ENCODE measurements at places on chromosomes 2 and 18. TPM values are rescaled to one million over a fixed set of nuclear protein-coding genes. Genes with fewer than 3 reads are reported as not detected.
A peak's percentile ranks its signal among the peaks of the same experiment; 100 is the strongest.

DNA sequence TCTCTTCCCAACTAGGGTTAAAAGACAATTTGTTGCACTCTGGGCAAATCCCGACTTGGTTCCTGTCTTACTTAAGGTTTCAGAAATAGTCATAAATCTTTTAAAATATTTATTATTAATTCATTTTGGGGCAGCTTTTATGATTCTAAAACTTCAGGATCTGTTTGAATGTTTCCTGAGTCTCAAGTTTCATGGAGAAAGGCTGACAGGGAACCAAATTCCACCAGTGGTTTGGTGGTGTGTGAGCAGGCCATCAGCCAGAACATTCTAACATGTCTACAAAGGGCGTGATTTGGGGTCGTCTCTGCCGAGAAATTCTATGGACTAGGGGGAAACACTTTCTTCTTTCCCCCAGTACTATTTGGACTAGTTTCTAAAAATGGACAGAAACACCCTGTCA is 366.4 kb downstream of the ZNF521 start:
- no peak for DNase-seq

The IL1RL1 gene
- 2.1 TPM for polyA plus RNA-seq

The LYG2 gene
- not detected for polyA plus RNA-seq

DNA sequence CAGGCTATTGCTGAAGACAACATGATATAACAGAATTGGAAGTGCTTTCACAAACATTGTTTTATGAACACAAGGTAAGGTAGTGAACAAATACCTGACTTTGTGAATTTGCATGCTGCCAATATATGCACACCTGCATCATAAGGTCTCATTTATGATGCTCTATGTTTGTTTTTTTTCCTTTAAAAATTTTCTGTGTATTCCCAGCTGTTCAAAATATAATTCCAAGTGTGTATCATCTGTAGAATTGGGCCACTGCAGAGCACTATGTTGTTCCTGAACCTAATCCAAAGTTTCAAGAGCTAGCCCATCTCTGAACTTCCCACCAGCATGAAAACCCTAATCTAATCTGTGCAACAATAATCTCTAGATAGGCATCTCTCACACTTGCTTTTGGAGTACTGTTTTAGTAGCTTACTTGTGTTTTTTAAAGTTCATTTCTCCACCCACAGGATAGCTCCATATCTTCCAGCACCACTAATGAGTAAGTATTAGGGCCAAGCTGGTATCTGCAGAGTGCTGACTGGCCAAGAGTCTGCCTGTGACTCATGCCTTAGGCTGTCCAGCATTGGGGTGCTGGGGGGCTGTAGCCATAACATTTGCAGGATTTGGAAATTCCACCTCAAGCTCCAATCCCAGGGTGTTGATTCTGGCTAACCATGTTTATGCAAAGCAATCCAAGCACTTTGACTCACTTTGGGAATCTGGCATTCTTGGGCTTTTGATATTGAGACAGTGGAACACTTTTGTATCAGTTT is 208.2 kb upstream of the REV1 start:
- peak; percentile 58 for DNase-seq

The CXCR4 gene
- 33.0 TPM for polyA plus RNA-seq

DNA sequence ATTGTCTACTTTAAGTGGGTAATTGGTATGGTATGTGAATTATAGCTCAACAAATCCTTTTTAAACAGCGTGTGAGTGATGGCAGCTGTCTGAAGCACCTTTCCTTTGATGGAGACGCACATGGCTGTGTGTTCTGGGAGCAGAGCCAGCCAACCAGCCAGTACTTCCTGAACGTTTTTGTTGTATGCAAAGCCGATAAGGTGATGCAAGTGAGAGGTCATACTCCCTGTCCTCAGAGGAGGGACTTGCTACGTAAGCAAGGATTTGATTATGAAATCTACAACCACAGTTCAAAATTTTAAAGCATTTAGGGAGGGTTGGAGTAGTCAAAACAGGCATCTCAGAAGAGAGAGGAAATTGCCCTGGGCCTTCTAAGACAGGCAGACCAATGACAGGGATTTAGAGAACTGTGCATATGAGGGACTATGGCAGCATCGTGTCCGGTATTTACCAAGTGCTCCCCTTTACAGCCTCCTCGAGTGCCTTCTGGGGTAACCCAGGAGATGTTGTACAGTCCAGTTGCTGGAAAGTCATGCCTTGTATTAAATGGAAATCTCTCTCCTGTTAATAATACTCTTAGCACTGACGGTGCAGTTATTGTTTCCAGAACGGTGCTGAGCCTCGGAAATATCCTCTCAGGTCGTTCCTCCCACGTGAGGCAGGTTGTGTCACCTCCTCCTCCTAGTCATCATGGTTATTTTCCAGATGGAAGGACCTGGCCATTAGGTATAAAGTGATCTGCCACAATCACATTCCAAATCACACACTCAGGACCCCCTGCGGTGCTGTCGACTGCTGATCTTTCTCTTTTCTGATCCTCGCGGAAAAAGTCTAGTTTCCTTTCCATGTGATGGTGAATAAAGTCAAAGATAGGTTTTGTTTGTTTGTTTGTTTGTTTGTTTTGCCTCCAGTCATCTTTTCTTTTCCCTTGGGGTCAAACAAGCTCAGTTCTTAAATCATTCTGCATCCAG is 28.4 kb downstream of the ARHGEF4 start:
- DNase-seq = no peak

The HOXD11 gene
- 0.48 TPM for polyA plus RNA-seq

The RTP5 gene
- not detected for polyA plus RNA-seq

DNA sequence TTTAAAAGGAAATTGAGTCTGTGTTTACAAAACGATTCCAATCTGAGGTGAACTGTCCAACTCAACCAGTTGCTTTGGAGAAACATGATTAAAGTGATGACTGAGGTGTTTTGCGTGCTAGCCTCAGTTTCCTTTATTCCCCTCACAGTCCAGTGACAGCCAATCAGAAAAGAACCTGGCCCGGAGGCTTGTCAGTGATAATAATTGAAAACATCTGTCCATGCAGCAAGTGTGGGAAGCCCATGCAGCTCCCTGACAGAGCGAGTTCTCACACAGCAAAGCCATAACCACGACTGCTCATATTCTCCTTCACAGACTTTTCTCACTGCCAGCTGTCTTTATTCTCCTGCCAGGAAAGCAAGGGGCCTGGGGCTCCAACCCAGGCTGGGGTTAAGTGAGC is 613.4 kb downstream of the ARHGAP15 start:
- DNase-seq = no peak

- no peak for DNase-seq
Measured at GRCh38 chr2:47093626-47094025, 61.5 kb downstream of the STPG4 start.

GRCh38 chr2:196076778-196077568 is 8.3 kb upstream of the DNAH7 start:
- DNase-seq = no peak

DNA sequence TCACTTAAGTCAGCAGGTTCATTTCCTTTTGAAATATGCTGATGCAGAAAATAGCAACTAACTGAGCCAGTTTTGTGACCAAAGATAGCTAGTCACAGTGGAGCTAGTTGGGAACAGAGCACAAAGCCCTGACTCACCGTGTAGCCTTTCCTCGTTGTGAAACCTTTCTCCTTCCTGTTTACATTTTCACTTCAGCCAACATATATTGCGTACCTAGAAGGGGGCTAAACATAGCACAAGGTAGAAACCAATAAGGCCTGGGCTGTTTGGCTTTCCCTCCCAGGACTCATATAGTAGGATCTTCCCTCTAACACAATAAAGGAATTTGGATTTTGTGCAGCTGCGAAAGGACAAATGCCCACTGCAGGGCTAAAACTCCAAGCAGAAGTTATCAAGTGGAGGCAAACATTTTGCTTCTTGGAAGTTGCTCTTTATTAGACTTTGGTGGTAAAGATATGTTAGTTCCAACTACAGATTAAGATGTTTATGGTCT is 24.5 kb upstream of the LPIN2 start:
- no peak for DNase-seq

The TNS1 gene
- 278 TPM for polyA plus RNA-seq

GRCh38 chr2:189483571-189483970 is 42.3 kb downstream of the WDR75 start:
- DNase-seq = no peak

The ABCB11 gene
- 0.02 TPM for polyA plus RNA-seq

The LYPD6B gene
- polyA plus RNA-seq = 0.17 TPM

- no peak for DNase-seq
Measured at GRCh38 chr2:59957504-59957903, 596.0 kb downstream of the BCL11A start.

DNA sequence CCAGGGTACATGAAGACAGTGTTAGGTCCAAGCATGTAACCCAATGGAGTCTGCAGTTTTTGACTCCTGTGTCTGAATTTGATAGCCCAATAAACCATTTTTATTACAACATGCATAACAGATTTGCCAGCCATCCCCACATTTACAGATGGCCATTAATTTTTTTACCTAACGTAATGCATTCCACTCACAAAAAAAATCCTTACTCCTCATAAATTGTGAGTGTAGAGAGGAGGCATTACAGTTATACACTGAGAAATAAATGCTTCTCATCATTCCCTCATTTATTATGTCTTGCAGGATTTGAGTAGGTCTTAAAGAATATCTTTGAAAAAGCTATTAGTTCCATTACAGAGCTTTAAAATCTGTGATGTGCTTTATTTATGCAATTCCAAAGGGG is 193.8 kb downstream of the CMPK2 start:
- no peak for DNase-seq

DNA sequence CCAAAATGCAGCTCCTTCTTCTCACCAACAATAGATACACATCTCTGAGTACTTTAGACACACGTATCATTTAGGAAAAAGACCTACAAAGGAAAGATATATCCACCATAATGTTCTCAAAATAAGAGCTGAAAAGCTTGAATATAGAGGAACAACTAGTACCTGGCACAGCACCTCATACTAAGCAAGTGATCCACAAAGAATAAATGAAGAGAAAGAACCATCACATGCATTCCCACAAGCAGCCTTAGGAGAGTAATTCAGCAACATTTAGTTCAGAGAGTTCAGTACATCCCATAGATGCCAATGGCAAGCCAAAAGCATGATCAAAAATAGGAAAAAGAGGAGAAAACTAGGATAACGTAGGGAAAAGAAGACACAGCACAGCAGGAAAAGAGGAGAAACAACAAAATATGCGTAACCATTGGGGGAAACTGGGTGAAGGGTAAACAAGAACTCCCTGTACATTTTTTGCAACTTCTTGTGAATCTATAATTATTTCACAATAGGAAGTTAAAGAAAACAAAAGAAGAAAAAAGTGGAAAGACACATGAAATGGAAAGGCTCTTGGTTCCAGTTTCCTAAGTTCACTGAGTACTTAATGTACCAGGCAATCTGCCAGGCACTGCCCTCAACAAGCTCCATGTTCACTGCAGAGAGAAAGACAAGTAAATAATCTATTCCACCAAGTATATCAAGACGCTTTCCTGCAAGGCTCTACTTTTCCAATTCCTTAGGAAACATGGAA is 22.3 kb downstream of the CLASP1 start:
- peak; percentile 21 for DNase-seq

The EHBP1 gene
- polyA plus RNA-seq = 63.8 TPM

DNA sequence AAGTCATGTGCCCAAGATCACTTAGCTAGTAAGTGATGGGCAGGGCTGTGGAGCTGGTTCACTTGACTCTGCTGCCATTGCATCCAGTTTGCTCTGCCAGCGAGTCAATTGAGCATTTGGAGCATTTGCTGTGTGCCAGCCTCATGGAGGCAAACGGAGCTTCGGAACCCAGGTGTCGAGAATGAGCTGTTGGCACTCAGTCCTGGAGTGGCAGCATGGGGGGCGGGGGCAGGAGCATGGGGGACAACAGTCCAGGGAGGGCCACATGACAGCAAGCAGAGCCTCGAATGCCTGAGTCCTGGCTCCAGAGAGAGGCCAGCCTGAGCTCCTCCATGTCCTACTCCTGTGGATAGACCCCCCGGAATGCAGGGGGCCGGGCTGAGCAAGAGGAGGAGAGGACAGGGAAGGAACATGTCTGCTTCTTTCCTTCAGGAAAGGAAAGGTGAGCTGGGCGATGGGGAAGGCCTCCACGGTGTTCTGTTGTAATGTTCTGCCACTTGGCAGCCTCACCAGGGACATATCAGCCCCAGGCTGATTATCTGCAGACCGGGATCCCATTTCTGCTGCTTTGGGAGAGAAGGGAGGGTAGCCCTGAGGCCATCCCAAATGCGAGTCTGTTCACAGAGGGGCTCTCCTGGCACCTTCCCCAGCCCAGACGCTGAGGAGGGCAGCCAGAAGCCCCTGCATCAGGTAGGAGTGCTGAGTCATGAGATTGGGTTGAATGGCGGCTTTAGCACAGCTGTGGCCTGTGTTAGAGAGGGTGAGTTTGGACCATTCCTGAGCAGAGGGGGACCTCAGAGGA is 59.6 kb downstream of the HPCAL1 start:
- DNase-seq = no peak

DNA sequence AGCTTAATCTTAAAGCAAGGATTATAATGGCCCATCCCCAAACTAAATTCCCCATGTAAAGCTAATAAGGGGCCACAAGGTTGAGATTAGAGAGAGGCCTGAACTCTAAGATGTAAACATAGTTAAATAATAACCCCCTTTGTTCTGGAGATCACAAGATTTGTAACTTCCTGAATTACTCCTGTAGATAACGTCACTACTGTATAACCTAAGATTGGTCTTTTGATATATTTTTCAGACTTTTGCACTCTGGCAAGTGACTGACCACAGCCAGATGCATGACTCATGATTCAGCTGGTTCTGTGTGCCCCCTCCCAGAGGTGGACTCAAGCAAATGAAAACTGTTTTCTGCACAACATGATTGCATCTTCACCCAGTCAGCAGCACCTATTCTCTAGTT is 686.0 kb upstream of the DDX18 start:
- DNase-seq = no peak

DNA sequence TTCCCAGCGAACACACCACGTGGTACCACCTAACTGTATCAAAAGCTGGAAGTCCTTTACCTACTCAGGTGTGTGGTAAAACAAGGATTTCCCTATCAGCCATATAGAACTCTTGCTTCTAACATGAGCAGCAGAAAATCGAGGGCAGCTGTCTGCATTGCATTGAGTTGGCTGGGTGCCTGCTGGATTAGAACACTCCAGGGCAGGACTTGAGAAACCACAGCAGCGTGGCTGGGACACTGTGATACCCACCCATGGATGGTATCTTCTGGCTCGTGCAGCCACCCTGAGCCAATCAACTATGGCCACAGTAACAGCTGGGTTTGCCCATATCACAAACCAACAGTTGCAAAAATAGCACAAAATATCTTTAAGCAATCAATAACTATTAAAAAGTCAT is 188.3 kb downstream of the FBXO15 start:
- DNase-seq = no peak

DNA sequence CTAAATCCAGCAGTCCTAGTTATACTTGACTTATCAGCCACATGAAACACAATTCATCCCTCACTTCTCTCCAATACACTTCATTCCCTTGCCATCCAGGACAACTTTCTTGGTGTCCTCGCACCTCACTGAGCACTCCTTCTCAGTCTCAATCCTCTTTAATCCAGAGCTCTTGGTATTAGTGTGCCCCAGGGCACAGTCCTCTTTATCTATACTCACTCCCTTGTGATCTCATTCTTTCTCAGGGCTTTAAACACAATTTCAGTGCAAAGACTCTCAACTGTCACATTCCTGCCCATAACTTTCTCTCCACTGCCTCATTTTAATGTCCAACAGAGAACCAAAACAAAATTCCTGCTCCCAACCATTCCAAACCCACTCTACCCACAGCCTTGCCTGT is 60.8 kb upstream of the SPOPL start:
- DNase-seq = no peak
